ENCODE measurements at places on chromosomes 13 and 19. TPM values are rescaled to one million over a fixed set of nuclear protein-coding genes. Genes with fewer than 3 reads are reported as not detected.

PDCD5 gene
- total RNA-seq = 64.9 TPM

GRCh38 chr19:47157431-47158321 is 27.0 kb downstream of the SAE1 start:
- no peaks in the 10 kb centered on the region for H3K27me3 ChIP-seq
- H3K27ac ChIP-seq = peak overlapping the region; percentile 26
- H3K36me3 ChIP-seq = peaks cover 40% of the 10 kb centered on the region
- H3K4me3 ChIP-seq = no peak overlapping the region

- H3K4me3 ChIP-seq = no peak overlapping the region
- no peak for DNase-seq
- H3K4me1 ChIP-seq = no peaks in the 10 kb centered on the region
- H3K27ac ChIP-seq = no peak overlapping the region
- H3K36me3 ChIP-seq = no peaks in the 10 kb centered on the region
Observed at GRCh38 chr19:50890422-50891252, 17.4 kb downstream of the KLK2 start.

DNA sequence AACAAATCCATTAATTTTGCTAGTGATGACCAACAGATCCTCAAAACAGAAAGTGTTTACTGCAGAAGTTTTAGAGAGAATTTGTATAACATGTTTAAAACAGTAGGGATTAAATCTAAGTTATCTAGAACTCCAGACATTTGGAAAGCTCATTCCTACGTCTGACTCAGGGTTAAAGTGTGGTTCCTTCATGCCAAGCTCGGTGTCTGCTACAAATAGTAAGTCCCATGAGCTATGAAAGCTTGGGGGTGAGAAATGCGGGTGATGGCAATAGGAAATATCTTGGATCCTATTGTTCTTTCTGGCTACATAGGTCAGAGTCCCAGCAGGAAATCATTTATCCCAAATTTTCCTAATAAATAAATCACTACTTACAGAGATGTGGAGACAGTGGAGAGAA is 867.1 kb downstream of the UQCRFS1 start:
- no peak for DNase-seq
- no peaks in the 10 kb centered on the region for H3K27me3 ChIP-seq
- no peak overlapping the region for H3K27ac ChIP-seq
- H3K36me3 ChIP-seq = no peaks in the 10 kb centered on the region
- no peaks in the 10 kb centered on the region for H3K4me1 ChIP-seq
- H3K4me3 ChIP-seq = no peak overlapping the region

DNA sequence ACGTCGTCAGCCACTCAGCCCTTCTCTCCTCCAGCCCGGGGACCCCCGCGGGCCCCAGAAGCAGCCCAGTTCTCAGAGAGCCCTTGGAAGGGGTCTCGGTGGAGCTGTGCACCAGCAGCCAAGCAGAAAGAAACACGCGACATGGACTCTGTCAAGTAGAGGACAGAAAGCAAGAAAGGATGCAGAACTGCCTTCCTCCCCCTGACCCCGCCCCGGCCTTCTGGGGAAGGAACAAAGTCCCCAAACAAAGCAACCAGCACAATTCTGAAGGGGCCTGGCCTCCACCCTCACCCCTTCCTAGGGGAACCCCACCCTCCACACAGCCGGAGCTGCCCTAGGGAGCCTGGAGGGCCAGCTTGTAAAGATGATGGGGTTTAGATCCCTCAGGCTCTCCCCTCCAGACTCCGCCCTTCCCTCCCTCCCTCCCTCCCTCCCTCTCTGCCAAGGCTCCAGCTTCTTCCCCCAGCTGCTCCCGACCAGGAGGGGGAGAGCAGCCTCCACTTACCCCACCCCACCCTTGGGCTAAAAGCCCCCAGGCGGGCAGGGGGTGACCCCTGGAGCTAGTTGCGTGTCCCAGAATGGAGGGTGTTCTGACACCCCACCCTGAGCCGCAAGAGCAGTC is 7.8 kb downstream of the LYL1 start:
- no peak for DNase-seq
- no peaks in the 10 kb centered on the region for H3K4me1 ChIP-seq
- H3K27me3 ChIP-seq = no peaks in the 10 kb centered on the region
- H3K4me3 ChIP-seq = peak overlapping the region; percentile 35
- H3K27ac ChIP-seq = peak overlapping the region; percentile 88

DNA sequence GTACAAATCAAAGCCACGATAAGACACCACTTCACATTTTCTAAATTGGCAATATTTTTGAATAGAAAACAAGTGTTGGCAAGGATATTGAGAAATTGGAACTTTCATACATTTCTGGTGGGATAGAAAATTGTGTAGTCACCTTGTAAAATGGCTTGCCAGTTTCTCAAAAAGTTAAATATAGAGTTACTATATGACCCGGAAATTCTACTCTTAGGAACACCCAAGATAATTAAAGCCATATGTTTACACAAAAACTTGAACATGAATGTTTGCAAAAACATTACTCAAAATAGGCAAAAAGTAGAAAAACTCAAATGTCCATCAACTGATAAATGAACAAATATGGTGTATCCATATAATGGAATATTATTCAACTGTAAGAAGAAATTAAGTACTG is 552.5 kb downstream of the TBC1D4 start:
- H3K4me1 ChIP-seq = no peaks in the 10 kb centered on the region
- no peak overlapping the region for H3K27ac ChIP-seq
- no peaks in the 10 kb centered on the region for H3K27me3 ChIP-seq
- no peak for DNase-seq
- no peak overlapping the region for H3K4me3 ChIP-seq

DNA sequence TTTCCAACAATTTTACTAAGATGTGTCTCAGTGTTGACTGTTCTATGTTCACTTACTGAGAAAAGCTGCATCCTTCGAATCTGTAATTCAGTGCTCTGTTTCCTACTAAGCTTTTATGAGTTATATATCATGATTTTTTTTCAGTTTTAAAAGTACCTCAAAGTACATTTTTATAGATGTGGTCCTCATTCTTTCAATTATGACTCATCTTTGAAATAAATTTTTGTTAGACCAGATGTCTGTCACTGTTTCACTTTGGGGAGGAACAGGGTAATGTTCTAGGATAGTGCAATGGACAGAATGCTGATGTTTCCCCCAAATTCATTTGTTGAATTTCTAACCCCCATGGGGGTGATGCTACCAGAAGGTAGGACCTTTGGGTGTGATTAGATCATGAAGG is 74.8 kb downstream of the NALCN start:
- H3K4me3 ChIP-seq = no peak overlapping the region
- no peaks in the 10 kb centered on the region for H3K36me3 ChIP-seq
- no peak overlapping the region for H3K27ac ChIP-seq
- no peak for DNase-seq

GRCh38 chr19:57558525-57558924 is 1.1 kb downstream of the ZNF550 start:
- peaks cover 20% of the 10 kb centered on the region for H3K4me1 ChIP-seq
- no peaks in the 10 kb centered on the region for H3K27me3 ChIP-seq
- DNase-seq = no peak
- H3K36me3 ChIP-seq = peaks cover 2% of the 10 kb centered on the region
- peak overlapping the region; percentile 74 for H3K4me3 ChIP-seq
- no peak overlapping the region for H3K27ac ChIP-seq

GRCh38 chr19:45607071-45608029 is 5.3 kb upstream of the GPR4 start:
- peaks cover 40% of the 10 kb centered on the region for H3K36me3 ChIP-seq
- H3K4me1 ChIP-seq = no peaks in the 10 kb centered on the region
- no peak overlapping the region for H3K4me3 ChIP-seq

GRCh38 chr19:13964776-13965175 is 12.5 kb downstream of the DCAF15 start:
- no peaks in the 10 kb centered on the region for H3K27me3 ChIP-seq
- H3K36me3 ChIP-seq = peaks cover 99% of the 10 kb centered on the region
- DNase-seq = no peak

DNA sequence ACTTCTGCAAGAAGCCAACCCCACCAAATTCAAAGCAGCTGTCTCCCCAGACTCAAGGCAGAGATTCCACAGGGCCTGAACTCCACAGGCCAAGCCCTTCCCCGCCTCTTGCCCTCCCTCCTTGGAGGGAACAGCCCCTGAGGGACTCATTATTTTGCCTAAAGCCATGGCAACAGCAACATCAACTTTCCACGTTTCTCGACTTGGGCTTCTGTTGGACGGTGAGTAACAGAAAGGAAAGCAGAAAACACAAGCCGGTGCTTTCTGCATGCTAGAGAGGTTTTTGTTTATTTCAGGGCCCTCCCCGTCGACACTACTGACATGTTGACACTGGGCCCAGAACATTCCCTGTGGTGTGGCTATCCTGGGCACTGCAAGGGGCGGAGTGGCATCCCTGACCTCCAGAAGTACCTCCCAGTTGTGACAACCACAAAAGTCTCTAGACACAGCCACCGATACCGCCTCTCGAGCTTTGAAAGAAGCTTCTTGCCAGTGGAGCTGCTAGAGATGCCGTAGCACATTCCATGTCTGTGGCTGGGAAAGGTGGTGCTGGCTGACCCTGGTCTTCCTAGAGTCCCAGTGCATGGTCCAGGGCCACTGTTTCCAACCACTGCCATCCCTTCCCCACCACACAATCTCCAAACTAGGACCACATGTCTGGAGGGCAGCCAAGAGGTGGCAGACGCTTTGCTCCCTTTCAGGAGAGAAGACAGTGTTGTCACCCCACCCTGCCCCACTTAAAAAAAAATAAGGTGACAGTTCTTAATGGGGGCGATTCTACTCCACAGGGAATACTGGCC is 12.8 kb downstream of the CAPS start:
- no peak overlapping the region for H3K4me3 ChIP-seq
- H3K4me1 ChIP-seq = no peaks in the 10 kb centered on the region
- peaks cover 97% of the 10 kb centered on the region for H3K36me3 ChIP-seq
- no peaks in the 10 kb centered on the region for H3K27me3 ChIP-seq
- H3K27ac ChIP-seq = peak overlapping the region; percentile 40

BCL3 gene
- 10.9 TPM for total RNA-seq

KCNC3 gene
- total RNA-seq = 1.2 TPM

GRCh38 chr19:7832781-7833180 is 2.8 kb downstream of the EVI5L start:
- no peaks in the 10 kb centered on the region for H3K36me3 ChIP-seq
- no peak overlapping the region for H3K4me3 ChIP-seq
- DNase-seq = no peak
- peaks cover 24% of the 10 kb centered on the region for H3K4me1 ChIP-seq

DNA sequence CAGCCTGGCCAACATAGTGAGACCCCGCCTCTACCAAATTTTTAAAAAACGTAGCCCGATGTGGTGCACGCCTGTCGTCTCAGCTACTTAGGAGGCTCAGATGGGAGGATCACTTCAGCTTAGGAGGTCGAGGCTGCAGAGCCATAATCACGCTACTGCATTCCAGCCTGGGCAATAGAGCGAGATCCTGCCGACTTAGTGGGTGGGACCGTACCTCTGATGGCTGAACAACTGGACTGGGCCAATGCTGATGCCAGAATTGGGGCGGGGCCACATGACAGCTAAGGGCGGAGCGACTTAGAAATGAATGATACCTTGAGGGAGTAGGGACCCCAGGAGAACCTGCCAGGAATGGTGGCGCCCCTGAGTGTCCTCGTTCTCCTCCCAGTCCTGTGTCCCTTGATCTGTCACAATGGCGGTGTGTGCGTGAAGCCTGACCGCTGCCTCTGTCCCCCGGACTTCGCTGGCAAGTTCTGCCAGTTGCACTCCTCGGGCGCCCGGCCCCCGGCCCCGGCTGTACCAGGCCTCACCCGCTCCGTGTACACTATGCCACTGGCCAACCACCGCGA is 3.6 kb downstream of the LTBP4 start:
- DNase-seq = no peak
- no peaks in the 10 kb centered on the region for H3K4me1 ChIP-seq
- H3K4me3 ChIP-seq = peak overlapping the region; percentile 52
- H3K27me3 ChIP-seq = no peaks in the 10 kb centered on the region
- H3K27ac ChIP-seq = peak overlapping the region; percentile 95

GRCh38 chr19:10419646-10420443 is 493 bp upstream of the PDE4A start:
- no peaks in the 10 kb centered on the region for H3K4me1 ChIP-seq
- DNase-seq = no peak

TUBA3C gene
- not detected for total RNA-seq

DNA sequence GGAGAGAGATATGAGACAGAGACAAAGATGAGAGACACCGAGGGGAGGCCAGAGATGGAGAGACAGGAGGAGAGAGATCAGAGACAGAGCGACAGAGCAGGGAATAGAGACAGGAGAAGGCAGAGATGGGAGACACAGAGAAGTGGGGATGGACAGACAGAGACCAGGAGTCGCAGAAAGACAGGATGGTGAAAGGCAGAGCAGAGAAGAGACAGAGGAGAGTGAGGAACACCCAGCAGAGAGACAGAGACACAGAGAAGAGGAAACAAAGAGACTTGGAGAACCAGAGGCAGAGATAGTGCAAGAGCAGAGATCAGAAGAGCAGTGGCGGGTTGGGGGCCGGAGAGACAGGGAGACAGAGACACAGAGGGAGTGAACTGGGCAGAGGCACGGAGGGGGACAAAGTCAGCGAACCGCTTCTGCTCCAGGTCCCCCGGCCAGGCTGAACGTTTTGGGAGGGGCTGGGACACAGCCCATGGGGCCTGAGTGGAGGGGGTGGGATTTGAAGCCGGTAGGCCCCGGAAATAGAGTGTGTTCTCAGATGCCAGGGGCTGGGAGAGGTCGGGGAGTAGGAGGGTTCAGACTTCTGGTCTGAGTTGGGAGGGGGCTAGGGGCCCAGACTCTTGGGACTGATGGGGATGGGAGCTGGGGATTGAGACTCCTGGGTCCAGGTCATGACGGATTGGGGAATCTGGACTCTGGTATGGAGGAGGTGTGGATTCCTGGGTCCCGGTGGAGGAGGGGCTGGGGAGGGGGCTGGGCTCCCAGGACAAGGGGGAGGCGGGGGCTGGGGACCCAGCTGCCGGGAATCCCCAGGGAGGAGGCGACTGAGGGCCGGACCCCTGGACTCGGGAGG is 654 bp downstream of the ZNF579 start:
- H3K27me3 ChIP-seq = no peaks in the 10 kb centered on the region
- peak overlapping the region; percentile 95 for H3K4me3 ChIP-seq
- no peak for DNase-seq
- no peaks in the 10 kb centered on the region for H3K36me3 ChIP-seq

DNA sequence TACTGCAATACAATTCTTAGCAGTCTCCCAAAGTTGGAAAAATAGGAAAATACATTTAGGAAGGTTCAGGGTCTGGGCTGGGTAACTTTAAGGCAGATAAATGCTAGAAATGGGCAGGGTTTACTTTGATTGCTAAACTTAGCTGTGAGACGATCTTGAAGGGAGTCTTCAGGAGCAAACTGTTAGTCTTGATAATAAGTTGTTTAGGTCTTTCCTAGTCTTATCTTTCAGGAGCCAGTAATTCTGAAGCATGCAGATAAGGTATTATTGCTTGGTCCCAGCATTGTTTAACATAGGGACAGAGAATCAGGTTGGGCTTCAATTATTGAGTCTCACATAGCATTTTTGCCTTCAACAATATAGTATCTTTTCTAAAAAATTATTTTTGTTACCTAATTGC is 262.4 kb upstream of the MIR17HG start:
- DNase-seq = no peak
- no peak overlapping the region for H3K4me3 ChIP-seq
- no peaks in the 10 kb centered on the region for H3K36me3 ChIP-seq

KCNN4 gene
- total RNA-seq = 18.3 TPM

ADAMTSL5 gene
- total RNA-seq = 54.8 TPM

- H3K4me1 ChIP-seq = no peaks in the 10 kb centered on the region
- no peak overlapping the region for H3K4me3 ChIP-seq
- no peaks in the 10 kb centered on the region for H3K27me3 ChIP-seq
- H3K36me3 ChIP-seq = no peaks in the 10 kb centered on the region
- no peak for DNase-seq
Observed at GRCh38 chr13:90898811-90899210, 448.7 kb upstream of the MIR17HG start.

RPS19 gene
- total RNA-seq = 1,204 TPM

EXOC3L2 gene
- total RNA-seq = 2.7 TPM
